Stimulated activated CD4-positive, alpha-beta T cell treated with anti-CD3 and anti-CD28 coated beads, TNF-alpha, amount 100 ng/mL, for 48 hours (primary cell): ENCODE measurements at places on chromosomes 12 and 14.

DNA sequence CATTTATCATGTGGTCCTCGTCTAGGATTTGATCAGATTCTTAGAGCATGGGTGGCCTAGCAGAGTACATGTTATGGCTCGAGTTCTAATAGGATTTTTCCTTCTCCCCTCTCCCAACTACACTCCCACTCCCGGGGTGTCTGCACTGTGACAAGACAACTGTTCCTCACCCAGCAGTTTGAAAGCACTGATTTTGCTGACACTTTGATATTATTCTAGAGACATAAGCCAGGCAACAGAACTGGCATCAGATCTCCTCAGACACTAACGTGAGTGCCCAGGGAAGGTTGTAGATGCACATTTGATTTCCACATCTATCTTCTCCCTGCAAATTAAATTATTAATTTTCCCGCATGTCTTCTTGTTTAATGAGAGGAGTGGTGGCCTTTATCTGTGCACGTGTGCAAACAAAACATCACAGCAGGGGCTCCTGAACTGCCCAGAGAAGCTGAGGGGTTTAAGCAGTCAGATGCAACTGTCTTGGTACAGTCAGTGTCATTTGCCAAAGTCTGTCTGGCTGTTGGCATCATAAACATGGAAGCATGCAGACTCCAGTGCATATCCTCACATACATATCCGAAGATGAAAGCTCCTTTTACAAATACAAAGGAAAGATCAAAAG lies 491.8 kb downstream of the NPAS3 start:
- DNase-seq: no peak

DNA sequence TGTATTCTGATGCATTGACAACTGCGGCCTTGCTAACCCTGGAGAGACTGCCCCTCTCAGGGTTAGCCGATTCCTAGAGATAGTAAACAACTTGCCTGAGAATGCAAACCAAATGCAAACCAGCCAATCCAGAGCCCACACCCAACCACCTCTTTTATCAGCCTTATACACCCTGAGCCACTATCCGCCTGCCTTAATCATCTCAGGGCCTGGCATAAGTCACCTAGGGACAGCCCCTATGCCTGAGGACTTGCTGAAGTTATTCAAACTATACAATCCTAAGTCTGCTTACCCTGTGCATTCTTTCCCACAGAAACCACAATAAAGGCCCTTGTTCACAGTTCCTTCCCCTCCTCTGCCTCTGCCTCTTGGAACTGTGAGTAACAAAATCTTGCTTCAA lies 177.2 kb downstream of the KCNA5 start:
- DNase-seq: peak; percentile 37

DNA sequence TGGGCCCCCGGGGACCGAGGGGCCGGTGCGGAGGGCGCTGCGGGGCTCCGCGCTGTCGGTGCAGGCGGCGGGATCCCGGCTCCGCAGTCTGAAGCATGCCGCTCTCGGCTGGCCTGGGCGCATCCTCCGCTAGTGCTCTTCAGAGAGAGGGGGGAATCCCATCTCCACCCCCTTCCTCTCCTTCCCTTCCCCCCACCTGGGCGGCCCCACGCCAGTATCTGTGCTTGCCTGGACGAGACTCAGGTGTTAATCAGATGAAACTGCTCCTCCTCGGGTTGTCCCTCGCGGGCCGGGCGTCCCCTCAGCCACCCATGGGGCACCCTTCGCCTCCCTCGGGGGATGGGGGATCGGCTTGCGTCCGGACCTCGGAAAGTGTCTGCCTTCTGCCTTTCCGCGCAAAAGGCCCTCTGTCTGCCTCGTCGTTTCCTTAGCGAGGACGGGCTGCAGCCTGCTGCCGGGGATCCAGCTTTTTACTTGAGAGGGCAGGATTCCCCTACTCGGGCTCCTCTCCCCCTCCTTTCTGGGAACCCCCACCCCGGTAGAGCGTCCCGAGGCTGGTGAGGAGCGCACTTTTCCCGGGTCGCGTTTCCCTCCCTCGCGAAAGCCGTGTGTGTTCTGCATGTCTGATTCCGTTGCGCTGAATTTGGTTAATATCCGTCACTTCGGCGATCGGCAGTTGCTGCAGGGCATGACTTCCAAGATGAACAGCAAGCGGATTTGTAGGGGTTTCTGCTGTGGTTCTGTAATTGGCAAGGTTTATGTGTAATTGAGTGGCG lies 1.1 kb downstream of the GPHN start:
- DNase-seq: peak; percentile 35

- no peak for DNase-seq
Observed at GRCh38 chr12:88469154-88469553, 111.1 kb downstream of the KITLG start.

GRCh38 chr14:56224691-56225681 lies 106.8 kb downstream of the PELI2 start:
- DNase-seq: no peak

- no peak for DNase-seq
Observed at GRCh38 chr12:102427543-102427941, 52.8 kb downstream of the IGF1 start.
